Activated T-cell treated with anti-CD3 and anti-CD28 coated beads, Interleukin-2, amount 50 U/mL, for 1 hour (primary cell): ENCODE measurements at places on chromosomes 13 and 19.

DNA sequence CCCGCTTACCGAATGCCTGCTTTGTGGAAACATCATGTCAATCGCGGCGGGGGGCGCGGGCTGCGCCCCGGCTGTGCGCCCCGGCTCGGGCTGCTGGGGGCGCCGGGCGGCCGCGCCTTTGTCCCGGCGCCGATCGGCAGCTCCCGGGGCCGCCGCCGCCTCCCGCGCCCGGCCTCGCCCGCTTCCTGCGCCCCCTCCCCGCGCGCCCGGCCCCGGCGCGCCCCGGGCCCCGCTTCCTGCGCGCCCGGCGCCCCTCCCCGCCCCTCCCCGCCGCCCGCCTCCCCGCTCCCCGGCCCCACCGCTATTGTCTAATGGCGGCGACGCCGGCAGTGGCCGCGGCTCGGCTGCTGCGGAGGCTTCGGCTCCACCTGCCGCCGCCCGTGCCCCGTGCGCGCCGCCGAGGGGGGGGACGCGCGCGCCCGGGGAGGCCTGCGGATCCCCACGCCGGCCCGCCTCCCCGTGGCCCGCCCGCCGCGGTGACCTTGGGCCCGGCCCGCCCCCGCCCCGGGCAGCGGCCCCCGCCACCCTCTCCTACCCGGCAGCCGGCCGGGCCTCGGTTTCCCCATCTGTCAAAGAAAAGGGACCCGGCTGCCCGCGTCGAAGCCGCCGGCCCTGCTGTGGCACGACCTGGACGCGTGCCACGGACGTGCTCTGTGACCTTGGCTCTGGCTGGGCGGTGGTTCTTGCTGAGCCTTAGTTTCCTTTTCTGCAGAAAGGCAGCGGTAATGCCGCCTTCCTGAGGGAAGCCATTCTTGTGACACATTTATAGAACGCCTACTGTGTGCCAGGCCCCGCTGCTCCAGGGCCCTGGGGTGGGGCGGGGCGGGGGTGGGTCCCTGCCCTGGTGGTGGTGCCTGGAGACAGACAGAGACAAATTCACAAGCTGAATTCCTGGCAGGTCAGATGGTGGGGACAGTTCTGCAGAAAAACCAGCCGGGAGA is at the start of gene TLE5:
TLE5 (minus strand) TSS at position 331 of the 941 bp plus-strand sequence; CDS start at position 36, 295 bp downstream.
- peak; percentile 81 for DNase-seq

- DNase-seq: no peak
Observed at GRCh38 chr13:67946131-67946530, 716.0 kb upstream of the PCDH9 start.

DNA sequence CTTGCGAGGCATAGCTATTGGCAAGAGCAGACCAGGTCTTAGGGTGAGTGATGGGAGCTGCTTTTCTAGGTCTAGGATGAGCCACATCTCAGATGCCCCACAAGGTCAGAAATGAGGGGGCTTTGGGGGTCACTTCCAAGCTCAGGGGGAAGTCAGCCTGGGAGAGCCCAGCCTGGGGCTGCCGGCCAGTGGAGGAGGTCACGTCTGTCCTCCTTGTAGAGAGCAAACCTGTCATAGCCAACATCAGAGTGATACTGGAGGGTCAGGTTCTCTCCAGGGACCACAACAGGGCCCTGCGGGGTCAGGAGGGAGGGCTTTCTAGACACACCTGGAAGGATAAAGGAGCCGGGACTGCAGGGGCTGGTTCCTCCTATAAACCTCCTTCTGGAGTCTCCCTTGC is 2.4 kb downstream of the LILRA5 start:
- no peak for DNase-seq

DNA sequence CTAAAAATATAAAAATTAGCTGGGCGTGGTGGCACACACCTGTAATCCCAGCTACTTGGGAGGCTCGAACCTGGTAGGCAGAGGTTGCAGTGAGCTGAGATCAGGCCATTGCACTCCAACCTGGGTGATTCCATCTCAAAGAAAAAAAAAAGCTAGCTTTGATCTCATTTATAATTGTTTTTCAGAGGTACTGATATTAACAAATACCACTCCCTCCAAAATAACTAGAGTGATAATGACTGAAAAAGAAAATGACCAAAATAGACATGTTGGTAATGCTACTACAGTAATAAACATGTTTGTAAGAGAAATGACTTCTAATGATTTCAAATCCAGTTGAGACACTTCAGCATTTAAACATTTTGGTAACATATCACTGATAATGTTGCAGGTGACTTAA is 13.0 kb downstream of the PDCD5 start:
- no peak for DNase-seq

DNA sequence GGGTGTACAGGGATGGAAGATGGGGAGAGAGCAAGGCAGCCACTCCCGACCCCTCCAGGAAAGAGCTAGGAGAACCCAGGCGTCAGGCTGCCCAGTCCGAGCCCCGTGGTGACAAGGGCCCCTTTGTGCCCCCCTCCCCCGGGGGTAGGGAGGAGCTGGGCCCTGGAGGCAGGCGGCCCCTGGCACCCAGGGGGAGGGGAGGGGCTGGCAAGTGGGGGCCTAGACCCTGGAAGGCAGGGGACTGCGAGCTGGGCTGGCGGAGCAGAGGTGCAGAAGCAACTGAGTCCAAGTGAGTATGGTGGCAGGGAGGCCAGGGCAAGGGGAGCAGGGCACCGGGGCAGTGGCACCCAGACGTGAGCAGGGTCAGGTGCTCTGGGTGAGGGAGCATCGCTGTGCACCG is at the start of gene MAG:
MAG (plus strand) TSS at position 246 of the 400 bp plus-strand sequence. CDS start 3,248 bp downstream, outside the sequence.
- no peak for DNase-seq

DNA sequence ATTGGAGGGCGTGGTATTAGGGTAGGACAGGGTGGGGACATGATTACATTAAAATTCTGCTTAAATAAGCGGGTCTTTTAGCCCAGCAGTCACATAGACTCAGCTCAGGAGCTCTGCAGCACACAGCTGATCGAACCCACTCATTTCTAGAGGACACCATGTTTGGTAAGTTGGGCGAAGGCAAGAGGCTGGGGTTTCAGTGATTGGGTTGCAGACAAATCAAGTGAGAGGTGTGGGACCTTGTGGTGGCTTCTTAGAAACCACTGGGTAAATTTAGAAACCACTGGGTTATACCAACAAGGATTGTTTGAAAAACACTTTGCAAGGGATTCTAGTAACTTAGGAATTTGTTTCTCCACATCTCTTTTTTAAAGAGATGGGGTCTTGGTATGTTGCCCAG is at the start of gene LEUTX:
LEUTX (plus strand) TSS at position 92 of the 400 bp plus-strand sequence; CDS start at position 159, 67 bp downstream.
- DNase-seq: no peak

GRCh38 chr19:6599866-6600454 is 9.0 kb upstream of the CD70 start:
- DNase-seq: no peak

GRCh38 chr13:32822771-32823170 is 193.5 kb upstream of the KL start:
- DNase-seq: no peak

GRCh38 chr19:55947532-55947931 is at the start of gene NLRP8:
Gene NLRP8 (plus strand): TSS chr19:55947832.
- no peak for DNase-seq

DNA sequence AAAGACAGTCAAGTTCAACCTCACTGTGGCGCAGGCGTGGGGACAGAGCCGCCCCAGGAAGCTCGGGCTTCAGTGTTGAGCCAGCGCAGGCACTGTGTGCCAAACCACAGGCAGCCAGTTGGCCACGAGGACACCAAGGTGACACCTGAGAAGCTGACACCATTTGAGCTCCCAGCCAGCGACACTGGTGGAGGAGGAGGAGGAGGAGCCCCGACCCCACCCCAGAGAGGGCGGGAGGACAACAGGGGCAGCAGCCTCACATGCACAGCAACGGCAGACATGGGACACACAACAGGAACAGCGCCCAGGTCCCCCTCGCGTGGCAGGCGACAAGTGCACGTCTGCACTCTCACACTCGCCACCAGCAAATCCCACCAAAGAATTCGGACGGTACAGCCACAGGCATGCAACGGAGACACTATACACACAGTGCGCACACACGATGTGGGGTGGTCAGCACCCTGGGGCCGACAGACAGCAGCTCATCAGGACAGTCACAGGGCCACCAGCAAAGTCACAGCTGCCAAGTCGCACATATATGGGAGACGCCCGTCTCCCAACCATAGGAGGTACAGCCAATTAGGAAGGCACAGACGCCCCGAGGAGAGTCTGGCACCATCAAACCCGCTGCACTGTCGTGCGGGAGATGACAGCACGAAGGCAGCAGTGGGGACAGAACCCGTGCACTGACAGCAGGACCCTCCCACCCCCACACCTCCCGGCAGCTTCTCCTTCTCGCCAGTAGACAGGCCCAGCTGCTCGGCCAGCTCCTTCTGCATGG is 3.4 kb downstream of the EIF3G start:
- DNase-seq: no peak

DNA sequence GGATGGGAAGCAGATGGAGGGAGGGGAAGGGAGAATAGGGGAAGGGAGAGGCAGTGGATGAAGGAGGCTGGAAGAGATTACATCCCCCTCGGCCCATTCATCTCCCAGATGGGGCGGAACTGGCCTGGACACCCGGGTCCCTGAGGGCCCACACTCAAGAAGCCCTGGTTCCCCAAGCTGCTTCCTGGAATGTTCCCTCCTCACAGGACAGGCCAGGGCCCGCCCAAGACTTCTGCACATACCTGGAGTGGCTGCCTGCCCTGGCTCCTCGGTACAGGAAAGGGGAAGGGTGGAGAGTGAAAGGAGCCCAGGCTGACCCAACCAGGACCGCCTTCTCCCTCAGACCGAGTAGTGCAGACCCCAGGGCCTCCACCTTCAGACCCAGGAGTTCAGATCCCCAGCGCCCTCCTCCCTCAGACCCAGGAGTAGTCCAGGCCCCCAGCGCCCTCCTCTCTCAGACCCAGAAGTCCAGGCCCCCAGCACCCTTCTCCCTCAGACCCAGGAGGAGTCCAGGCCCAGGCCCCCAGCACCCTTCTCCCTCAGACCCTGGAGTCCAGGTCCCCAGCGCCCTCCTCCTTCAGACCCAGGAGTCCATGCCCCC is 489 bp downstream of the NTF4 start:
- no peak for DNase-seq

GRCh38 chr19:29395111-29395733 is 130.6 kb upstream of the VSTM2B start:
- DNase-seq: no peak

GRCh38 chr19:14553939-14554243 is 18.0 kb downstream of the NDUFB7 start:
- no peak for DNase-seq

GRCh38 chr13:66033924-66034323 is 1196.2 kb downstream of the PCDH9 start:
- DNase-seq: no peak

DNA sequence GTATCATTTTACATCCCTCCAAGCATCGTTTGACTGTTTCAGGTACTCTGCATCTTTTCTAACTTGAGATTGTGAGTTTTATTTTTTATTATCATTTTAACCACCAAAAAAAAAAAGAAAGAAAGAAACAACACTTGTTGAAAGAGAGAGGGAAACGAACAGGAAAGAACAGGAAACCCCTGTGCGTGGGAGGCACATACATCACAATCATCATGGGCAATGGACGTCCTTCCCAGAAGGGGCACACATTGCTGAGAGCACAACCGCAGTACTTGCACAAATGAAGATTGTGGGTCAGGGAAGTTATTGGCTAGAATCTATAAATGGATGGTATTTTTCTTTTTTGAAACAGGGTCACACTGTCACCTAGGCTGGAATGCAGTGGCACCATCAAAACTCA is 1.7 kb downstream of the CLC start:
- no peak for DNase-seq

DNA sequence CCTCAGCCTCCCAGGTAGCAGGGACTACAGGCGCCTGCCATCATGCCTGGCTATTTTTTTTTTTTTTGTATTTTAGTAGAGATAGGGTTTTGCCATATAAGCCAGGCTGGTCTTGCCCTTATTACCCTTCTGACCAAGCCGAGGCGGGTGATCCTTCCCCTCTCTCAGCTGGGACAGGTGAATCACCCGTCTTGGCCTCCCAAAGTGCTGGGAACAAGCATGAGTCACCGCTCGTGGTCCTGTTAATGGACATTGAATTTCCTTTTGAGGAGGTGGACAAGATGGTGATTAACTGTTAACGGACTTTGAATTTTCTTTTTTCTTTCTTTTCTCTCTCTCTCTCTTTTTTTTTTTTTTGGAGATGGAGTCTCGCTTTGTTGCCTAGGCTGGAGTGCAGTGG is 10.6 kb downstream of the CD70 start:
- no peak for DNase-seq
